ENCODE measurements at places on chromosomes 3 and 15.

DNA sequence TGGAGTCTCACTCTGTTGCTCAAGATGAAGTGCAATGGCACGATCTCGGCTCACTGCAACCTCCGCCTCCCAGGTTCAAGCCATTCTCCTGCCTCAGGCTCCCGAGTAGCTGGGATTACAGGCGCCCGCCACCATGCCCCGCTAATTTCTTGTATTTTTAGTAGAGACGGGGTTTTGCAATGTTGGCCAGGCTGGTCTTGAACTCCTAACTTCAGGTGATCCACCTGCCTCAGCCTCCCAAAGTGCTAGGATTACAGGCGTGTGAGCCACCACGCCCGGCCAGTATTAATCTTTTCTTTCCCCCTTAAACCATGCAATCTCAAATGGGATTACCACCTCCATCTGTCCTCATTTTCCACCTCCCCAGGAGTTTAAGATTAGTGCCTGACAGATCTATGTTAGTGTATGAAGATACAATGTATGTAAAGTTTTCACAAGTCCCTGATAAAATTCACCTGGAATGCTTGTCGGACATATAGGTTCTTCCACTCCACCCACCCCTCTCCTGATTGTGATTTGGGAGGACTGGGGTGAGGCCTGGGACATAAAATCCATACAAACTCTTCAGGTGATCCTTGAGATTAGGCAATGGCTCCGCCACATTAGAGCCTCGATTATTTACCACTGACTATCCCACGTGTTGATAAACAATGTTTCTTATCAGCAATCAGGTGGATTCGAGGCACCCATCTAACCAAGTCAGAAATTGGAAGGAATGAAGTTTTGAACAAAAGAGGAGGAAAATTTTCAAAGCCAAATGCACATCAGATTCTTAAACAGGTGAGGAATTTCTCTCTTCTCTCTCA is 1.2 kb downstream of the PARL start:
- DNase-seq: no peak

DNA sequence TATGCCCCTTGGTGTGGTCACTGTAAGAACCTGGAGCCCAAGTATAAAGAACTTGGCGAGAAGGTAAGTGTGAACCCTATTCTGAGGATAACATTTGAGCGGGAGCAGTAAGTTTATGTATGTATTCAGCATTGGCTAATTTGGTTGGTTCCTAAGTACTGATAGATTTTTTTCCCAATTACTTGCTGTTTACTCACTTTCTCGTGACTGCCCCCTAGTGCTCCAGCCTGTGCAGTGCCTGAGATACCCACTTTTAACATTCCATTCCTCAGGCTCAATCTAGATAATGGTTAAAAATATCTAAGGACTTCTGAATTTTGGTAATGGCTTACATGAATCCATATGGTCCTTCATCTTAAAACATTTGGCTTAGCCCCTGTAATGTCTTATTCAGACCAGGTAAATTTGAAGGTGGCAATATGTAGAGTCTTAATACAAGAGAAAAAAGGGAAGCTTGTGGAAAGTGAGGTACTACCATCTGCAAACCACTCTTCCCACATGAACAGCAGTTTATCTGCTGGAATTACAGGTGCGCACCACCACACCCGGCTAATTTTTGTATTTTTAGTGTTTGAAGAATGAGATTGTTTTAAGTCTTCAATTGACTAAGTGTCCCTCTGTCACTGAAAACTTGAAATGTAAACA is 7.1 kb downstream of the ELL3 start:
- peak; percentile 63 for DNase-seq

GRCh38 chr3:128422762-128423524 is 43.7 kb downstream of the DNAJB8 start:
- no peak for DNase-seq

DNA sequence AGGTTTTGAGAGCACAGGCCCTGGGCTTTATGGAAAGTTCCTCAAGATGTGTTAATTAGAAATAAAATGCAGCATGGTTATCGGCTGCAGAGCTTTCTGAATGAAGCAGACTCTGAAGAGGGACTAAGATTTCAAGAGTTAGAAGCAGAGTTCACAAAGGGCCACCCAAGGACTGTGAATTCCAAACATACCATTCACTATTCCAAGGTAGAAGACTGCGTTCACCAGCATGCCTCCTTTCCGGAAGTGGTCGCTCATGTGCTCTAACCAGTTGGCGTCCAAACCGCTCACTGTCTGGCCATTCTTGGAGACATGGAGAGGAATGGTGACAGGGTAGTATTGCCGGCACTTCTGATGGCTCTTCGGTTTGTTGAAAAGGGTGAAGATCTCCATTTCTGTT is 104.9 kb downstream of the OXNAD1 start:
- DNase-seq: peak; percentile 62

DNA sequence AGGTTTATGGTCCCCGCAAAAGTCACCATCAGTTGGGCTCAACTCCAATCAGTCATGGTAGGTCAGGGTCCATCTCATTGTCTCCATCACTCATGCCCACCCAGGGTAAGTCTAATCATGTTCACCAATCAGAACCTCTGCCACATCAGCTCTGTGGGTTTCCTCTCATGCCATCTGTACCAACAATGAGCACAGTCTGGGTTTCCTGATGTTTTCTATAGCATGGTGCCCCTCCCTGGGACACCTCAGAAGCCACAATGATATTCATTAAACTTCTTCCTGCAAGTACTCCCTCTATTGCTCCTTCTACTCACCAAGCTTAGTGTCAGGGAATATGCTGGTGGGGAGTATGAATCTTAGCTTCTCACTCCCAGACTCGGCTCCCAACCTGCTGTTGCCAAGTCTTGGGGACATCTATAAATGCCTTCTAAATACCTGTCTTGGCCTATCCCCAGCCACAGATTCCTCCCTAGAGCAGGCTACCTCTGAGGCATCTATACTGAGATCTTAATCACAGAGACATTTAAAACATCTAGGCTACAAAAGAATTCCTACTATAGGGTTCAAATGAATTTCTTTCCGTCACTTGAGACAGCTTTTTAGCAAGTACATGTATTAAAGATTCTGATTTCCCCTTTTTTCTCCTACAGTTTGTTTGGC is 5.0 kb upstream of the CCR2 start:
- no peak for DNase-seq

- no peak for DNase-seq
These were observed 462.9 kb upstream of the KCNMB2 start for GRCh38 chr3:178073366-178073765.

- no peak for DNase-seq
These were observed 92.0 kb upstream of the SLC6A11 start for GRCh38 chr3:10723991-10724390.

DNA sequence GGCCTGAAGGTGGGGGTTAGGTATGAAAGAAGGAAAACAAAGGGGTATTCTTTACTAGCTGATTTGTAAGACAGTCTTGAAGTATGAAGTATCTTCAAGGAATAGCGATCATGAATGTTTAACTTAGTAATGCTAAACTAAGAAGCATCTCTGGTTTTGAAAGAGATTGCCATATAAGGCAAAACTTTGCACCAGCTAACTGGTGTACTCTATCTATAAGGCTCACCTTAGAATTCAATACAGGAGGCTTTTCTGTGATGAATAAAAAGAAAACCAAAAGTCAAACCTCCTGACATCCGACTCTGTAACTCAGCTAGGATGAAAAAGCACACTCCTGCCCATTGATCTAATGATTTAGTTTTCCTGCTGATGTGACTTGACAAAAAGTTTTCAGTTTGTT is 54.7 kb downstream of the FOXP1 start:
- no peak for DNase-seq

GRCh38 chr3:105402287-105402801 is 35.6 kb downstream of the ALCAM start:
- DNase-seq: peak; percentile 49

- DNase-seq: peak; percentile 76
These were observed 29.7 kb upstream of the STRIT1 start for GRCh38 chr3:155323063-155323666.

DNA sequence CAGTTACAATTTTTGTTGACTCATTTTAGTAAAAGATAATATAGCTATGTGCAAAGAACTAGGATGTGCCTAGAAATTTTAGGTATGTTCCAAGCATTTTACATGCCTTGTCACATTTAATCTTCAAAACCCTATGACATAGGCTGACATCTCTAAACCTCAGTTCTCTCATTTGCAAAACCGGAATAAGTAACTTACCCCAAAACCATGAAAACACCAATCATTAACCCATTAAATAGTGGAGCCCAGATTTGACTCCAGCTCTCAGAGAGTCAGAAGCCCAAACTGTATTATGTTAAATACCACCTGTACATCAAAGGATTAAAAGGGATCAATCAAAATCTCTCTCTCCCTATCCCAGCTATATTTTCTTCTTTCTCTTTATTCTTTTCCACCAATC is 36.6 kb downstream of the GSK3B start:
- no peak for DNase-seq

DNA sequence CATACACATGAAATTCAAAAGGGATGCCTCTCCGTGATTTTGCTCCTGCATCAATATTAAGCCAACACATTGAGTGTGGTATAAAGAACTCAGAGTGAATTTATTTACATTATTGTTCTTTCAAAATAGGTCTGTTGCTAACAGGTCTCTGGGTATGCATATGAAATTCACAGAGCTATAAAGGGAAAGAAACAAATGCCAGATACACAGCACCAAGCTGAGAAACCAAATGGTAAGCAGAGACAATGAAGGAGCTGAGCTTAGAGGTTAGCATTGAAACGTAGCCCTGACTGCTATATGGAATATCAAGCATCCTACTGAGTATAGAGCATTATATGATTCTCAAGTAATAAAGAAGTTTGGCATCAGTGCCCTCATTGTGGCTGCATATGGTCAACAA is 712.9 kb downstream of the NSUN3 start:
- no peak for DNase-seq

DNA sequence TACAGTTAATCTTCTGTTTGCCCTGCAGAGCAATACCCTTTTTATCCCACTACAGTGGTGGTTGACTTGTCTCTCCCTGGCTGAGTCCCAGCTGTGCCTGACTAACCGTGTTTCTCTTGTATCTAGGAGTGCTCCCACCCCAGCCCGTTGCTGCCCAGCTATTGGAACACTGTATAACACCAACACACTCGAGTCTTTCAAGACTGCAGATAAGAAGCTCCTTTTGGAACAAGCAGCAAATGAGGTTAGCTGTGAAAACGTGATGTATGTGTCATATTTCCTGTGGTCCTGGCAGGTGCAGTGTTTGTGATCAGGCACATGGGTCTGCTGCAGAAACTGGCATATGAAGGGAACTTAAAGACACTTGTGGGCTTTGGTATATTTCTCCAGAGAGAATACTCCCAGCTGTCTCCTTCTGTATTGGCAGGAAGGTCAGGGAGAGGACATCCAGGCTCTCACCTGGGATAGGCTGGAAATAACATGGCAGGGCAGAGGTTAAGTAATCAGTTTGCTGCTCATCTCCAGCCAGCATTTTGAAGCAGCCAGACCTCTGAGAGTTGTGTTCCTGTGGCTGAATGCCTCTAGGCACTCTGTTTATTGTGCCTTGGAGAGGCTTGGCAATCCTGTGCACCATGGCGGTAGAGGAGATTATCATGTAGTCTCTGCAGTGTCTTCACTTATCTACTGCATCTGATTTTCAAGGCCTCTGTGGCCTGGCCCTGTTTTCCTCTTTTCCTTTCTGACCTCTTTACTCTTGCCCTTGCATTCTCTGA is 34.8 kb downstream of the ATG7 start:
- DNase-seq: no peak

- no peak for DNase-seq
These were observed 221.8 kb downstream of the FMN1 start for GRCh38 chr15:32972686-32973085.

- no peak for DNase-seq
These were observed 55.4 kb upstream of the KCNMB2 start for GRCh38 chr3:178480795-178481194.

DNA sequence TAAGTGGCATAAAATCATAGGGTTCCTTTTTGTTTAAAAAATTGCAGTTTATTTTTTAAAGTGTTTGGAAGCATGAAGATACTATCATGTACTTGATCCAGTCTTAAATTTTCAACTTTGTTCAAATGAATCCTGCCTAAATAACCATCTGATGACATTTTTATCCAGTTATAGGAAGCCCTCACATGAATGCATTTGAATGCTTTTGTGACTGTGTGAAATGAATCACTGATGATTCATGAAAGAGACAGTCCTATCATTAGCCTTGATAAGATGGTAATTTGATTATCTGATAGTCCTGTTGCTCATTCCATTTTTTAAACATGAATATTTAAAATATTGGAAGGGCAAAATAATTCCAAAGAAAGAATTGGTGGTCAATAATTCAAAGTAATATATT is 401.9 kb upstream of the ROBO2 start:
- peak; percentile 62 for DNase-seq

- DNase-seq: no peak
These were observed 55.1 kb upstream of the UBE2E1 start for GRCh38 chr3:23750573-23751210.

GRCh38 chr15:90270502-90271150 is 5.2 kb downstream of the NGRN start:
- no peak for DNase-seq

- no peak for DNase-seq
These were observed 2.1 kb downstream of the SOX14 start for GRCh38 chr3:137766041-137766875.

All from fibroblast of skin of back (primary cell).